ENCODE measurements at places on chromosomes 3 and 15. TPM values are rescaled to one million over a fixed set of nuclear protein-coding genes. Genes with fewer than 3 reads are reported as not detected.

- H3K4me3 ChIP-seq: no peak overlapping the region
- H3K4me1 ChIP-seq: no peaks in the 10 kb centered on the region
- no peak overlapping the region for H3K27ac ChIP-seq
- no peak for DNase-seq
- H3K27me3 ChIP-seq: no peaks in the 10 kb centered on the region
These were observed 93.7 kb upstream of the GK5 start for GRCh38 chr3:142319094-142319493.

DNA sequence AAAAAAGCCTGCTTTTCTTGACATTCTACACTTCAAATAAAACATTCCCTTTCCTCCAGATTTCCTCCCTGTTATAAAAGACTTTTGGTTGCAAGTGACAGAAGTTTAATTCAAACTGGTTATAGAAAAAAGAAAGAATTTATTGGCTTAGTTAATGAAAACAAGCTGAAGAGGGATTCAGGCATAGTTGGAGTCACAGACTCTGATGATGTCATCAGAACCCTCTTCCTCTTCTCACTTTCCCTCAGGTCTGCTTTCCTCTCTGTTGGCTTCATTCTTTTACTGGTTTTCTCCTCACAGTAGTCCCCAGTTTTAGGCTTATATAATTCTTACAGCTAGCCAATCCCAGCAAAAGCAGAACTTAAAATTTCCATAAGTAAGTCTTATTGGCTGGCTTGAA, 32.0 kb upstream of the MBNL1 start:
- no peak for DNase-seq
- no peak overlapping the region for H3K4me3 ChIP-seq
- no peaks in the 10 kb centered on the region for H3K4me1 ChIP-seq
- no peaks in the 10 kb centered on the region for H3K36me3 ChIP-seq
- no peaks in the 10 kb centered on the region for H3K27me3 ChIP-seq

The CCNDBP1 gene
- 44.3 TPM for total RNA-seq

The SPATA12 gene
- 0.12 TPM for total RNA-seq

The LRRC3B gene
- 8.2 TPM for total RNA-seq
